Cortex of kidney (tissue), 1 donor: ENCODE measurements at places on chromosomes 5 and 9.

- DNase-seq: no peak
Observed at GRCh38 chr5:11319836-11320580, 559.0 kb upstream of the DAP start.

DNA sequence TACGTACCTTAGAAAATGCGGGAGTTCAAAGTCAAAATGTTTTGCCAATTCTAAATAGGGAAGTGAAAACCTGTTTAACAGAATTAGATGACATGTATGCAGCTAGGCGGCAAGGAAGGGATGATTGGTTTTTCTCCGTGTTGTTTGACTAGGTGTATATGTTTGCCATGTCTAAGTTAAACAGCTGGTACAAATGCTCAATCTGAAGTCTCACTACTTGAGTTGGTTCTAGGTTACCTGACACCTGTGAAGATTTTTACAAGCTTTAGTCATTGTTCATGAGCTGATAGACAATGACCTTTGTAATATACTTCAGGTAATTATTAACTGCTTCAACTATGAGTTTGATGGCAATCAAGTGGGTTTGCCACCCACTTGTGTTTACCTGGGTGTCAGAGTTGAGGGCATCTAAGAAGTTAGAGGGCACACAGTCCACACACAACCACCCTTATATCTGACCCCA, 74.3 kb downstream of the SLC44A1 start:
- DNase-seq: no peak

- no peak for DNase-seq
Observed at GRCh38 chr9:131397100-131397790, 3.4 kb downstream of the PRRC2B start.

GRCh38 chr5:67964619-67965018, 250.9 kb upstream of the PIK3R1 start:
- no peak for DNase-seq

GRCh38 chr5:78893940-78894677, 91.0 kb downstream of the ARSB start:
- DNase-seq: no peak

DNA sequence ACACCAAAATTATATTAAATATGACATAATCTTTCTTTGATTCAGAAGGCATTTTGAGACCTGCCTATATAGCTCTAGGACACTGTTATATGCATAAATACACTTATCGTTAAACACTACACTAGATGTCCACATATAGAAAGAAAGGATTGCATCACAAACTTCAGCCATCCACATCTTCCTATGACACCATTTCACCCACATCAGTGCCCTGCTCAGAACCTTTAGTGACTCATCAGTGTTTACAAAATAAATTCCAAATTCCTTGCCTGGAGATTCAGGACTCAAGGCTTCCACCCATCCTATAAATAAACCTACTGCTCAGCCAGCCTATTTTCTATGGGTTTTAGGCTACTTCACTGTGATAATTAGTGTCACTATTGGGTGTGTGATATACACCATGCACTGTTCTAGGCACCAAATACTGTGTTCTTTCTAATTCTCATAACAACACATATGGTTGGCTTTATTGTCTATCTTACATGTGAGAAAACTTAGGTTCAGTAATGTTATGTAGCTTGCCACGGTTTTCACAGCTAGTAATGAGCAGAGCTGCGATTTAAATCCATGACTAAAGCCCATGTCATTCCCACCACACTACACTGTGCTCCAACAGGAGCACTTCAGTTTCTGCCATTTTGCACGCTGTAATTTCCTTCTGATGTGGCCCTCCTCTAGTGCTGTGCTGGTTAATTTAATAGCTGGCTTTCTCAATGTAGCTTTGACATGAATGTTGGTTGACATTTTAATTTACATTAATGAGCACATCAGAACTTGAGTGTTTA, 103.3 kb downstream of the SREK1 start:
- no peak for DNase-seq

- DNase-seq: no peak
Observed at GRCh38 chr5:73705364-73705763, 79.4 kb downstream of the ARHGEF28 start.

- DNase-seq: no peak
Observed at GRCh38 chr9:35660966-35661415, 2.9 kb downstream of the CCDC107 start.

GRCh38 chr5:149549461-149550267, 1.6 kb downstream of the CSNK1A1 start:
- no peak for DNase-seq

DNA sequence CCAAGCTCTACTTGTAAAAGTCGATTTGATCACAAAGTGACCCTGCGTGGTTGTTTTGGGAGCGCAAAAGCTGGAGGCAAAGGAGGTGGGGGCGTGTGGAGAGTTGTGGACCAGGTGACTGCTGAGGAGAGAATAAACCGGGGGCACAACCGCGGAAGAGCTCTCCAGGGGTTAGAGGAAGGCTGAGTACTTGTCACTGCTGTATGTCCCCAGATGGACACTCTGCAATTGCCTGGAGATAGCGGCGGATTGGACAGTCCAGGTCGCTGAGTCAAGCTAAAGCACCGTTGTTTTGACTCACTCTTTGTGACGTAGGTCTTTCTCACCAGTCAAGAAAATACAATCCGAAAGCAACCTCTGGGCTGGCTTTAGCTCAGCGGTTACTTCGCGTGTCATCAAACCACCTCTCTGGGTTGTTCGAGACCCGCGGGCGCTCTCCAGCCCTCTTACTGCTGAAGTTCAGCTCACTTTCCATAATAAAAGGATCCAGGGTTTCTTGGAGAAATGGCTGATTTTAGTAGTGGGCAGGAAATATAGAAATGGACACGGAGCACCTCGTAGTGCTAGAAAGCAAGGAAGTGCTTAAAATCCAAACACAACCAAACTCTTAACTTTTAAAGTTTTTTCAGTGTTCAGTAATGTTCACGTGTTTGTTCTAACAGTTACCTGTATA, 25.7 kb downstream of the ZMAT2 start:
- DNase-seq: no peak

DNA sequence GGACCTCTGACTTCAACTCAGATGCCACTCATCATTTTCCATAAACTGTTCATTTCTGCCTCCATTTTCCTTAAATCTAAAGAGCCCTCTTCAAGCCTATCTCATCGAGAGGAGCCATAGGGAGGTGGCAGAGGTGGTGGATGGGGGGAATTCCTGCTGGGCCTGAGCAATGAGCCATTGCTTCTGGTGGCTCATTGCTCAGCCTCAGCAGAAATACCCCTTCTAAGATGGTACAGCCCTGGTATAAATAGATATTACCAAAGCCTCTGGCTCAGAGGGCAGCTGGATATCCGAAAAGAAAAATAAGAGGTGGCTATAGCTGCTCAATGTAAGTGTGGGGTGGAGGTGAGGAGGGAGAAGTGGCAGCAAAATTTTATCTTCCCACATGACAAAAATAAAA, 313.5 kb downstream of the CAAP1 start:
- no peak for DNase-seq

DNA sequence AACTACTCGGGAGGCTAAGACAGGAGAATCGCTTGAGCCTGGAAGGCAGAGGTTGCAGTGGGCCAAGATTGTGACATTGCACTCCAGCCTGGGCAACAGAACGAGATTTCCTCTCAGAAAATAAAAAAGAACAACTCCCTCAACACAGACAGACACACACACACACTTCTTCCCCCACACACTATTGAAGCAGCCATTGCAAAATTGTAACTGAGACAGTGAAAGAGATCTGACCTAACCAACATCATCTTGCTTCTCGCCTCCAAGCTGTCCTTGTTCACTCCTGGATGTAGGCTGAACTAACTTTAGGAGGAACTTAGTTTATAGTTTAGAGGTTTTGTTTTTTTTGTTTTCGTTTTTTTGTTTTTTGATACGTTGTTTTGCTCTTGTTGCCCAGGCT, 13.0 kb upstream of the PLIN2 start:
- no peak for DNase-seq

- no peak for DNase-seq
Observed at GRCh38 chr5:111742177-111742994, 14.6 kb downstream of the NREP start.

DNA sequence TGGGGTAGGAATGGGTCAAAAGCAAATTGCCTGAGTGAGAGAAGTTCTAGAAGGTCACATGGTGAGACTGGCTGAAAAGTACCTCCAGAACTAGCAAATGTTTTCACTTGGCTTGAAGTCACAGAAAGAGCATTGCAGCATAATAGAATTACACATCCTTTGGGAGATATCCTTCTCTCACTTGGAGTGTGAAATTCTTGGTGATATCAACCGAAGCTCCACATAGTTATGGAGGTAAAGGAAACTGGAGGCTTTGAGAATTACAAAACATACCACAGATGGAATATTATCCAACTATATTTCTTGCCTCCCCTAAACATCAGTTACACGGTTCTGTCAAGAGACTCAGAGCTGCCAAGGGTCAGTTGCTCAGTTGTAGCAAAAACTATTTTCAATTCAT, 182.4 kb downstream of the SEMA5A start:
- no peak for DNase-seq

DNA sequence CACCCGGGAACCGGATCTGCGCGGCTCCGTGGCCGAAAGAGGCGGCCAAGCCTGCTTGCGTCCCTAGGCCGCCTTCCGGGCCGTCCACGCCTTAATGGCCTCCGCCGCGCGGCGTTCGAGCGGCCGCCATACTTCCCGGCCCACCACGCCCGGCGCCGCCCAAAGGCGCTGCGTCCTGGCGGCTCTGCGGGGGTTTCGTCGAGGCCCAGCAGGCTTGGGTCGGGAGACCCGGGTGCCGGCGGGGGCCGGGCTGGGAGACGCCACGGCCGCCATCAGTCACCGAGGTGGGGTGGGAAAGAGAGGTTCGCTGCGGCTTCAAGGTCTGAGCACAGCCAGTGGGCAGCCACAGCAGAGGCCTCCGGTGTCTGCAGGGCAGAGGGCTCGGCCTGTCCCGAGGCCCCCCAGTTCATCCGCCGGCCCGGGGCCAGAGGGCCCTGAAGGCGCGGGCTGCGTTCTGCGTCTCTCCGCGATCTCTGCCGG, 545.8 kb upstream of the CDH10 start:
- DNase-seq: no peak

GRCh38 chr5:97043511-97043910, 98.9 kb downstream of the LIX1 start:
- no peak for DNase-seq

DNA sequence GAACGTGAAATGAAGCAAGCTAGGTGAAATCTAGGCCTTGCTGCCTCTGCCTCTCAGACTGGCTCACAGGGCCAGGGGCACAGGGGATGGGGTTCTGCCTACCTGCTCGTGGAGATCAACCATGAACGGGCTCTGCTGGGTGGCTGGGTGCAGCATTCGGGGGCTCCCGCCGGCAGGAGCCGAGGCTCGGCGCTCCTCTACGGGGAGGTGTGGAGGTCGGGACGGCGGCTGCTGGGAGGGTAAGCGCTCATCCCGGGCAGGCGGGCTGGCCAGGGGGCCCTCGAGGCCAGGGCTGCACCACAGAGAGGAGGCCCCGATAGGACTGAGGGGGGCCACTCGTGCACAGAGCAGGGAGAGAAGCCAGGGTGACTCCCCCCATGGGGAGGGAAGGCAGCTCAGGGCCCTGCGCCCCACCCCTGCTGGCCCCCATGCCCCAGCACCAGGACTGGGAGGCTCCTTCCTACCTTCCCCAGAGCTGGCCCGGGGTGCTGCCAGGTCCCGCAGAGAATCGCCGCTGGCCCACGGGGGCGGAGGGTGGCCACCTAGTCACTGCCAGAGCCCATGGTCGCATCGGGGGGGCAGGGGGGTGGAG, 5.2 kb downstream of the RNF44 start:
- DNase-seq: no peak

DNA sequence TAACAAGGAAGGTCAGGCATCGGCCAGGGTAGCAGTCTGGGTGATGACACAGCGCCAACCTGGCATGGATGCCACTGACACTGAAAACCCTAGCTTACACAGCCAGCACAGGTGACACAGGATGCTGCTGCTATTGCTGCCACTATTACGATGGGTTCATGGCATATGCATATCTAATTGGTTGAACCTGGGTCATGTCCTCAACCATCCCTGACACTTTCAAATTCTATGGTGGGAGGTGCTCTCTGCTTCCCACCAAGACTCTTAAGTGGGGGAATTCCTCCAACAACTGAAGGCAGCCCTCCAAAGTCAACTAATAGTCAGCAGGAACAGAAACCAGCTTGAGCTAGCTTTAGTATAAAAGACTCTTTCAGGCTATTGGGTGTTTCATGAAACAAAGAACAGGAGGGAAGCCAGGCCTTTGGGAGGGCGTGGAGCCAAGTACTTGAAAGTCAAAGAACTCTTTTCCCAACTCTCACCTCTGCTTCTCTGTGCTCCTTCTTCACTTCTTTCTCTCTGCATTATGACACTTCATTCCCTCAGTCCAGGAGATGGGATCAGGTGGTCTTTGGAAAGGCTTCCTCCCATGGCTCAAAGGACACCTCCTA, 21.3 kb downstream of the PTTG1 start:
- DNase-seq: no peak

DNA sequence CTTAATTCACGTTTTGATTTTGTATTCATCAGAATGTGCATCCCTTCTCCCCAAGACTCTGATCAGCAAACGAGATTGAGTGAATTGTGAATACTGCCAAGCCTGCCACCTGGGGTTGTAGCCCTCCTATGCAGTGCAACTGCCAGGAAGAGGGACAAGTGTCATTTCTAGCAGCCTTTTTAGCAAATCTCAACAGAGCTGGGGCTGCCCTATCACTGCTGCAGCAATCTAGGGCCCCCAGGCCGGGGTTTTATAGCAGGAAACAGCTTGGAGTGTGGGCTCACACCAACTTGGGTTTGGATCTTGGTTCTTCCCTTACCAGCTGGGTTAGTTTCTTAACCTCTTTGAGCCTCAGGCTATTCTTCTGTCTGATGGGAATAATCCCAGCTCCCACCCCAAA, 4.0 kb downstream of the CSF1R start:
- no peak for DNase-seq

- DNase-seq: no peak
Observed at GRCh38 chr9:113631137-113631765, 167.7 kb downstream of the RGS3 start.

GRCh38 chr5:163894645-163895044, 389.2 kb downstream of the MAT2B start:
- DNase-seq: no peak

DNA sequence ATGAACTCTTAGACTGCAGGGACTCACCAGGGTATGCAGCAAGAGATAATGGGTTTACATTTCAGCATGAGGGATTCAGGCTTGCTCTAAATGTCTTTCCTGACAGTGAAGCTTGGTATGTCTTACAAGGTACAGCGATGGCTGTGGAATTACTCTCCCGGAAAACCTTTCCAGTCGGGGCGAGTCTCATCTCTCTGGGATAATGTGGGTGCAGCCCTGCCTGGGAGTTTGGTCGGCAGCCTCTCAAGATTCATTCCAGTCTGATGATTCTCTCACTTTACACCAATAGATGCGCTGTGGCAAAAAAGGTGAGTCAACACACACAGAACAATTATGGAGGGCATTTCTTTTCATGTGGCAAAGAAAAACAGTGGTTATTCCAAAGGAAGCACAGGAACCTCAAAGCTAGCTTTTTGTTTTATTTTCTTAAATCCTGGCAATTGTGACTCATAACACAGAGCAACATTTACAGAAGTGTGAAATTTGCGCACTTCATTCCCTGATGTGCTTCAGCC, 190.3 kb downstream of the DCP2 start:
- no peak for DNase-seq

- DNase-seq: no peak
Observed at GRCh38 chr5:9852671-9853070, 222.5 kb upstream of the TAS2R1 start.

GRCh38 chr5:65760504-65761275, 38.7 kb downstream of the NLN start:
- no peak for DNase-seq
